ENCODE measurements at places on chromosomes 7 and 10.

- DNase-seq = no peak
Observed at GRCh38 chr7:146956853-146957252, 840.3 kb downstream of the CNTNAP2 start.

DNA sequence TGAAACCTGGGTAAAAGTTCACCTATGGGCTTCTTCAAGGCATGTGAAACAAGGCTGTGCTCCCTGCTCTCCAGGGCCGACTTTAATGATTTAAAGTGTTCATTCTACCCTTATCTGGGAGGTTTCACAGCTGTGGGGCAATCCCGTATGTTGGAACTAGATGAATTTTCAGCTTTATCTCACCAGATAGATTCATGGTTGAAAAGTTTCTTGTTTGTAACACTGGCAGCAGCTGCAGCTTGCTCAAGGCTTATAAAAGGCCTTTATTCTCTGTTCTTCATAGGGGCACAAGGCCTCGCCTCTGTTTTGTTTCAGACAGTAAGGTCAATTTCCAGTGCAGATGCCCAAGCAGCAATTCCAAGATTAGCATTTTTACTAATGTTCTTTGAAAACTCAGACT, 70.4 kb upstream of the DNAJB12 start:
- no peak for DNase-seq

DNA sequence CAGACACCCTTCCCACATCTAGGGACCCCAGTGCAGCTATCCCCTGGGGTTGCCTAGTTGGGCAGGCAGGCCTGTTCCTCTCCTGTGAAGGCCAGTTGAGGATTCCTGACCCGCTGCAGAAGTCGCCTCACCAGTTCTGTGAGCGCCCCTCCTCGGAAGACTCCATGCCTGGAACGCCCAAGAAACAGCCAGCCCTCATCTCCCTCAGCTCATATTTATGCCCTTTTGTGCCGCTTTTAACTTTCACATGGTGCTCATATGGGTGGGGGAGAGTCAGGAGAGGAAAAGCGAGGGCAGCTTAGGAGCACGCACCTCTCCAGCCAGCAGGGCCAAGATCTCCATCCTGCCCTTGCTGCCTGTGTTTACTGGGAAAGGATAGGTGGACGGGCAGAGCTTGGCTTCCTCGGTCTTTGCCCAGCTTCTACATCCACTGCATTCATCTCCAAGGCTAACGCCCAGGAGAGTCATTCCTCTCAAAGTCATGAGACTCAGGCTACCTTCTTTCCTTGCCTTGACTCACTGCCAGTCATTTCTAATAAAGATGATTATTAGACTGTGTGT, 286.6 kb downstream of the USP6NL start:
- no peak for DNase-seq

DNA sequence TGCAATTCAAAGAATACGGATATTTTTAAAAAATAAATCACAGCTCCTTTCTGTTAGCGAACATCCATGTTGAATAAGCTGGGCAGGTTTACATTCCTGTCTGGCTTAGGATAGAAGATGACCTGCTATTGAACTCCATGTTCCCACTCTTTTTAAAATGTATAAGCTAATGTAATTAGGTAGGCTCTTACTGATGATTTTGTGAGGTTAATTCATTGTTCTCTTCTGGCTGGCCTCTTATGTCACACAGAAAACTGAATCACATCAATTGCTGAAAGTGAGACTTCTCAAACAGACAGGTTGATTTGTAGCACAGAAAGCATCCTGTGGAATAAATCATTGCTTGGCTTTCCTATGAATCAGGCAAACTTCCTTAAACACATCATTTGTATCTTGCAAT, 24.2 kb downstream of the HGF start:
- DNase-seq = no peak

GRCh38 chr7:39678930-39679709, 55.7 kb downstream of the RALA start:
- DNase-seq = no peak

- DNase-seq = no peak
Observed at GRCh38 chr7:155993420-155994278, 181.4 kb upstream of the SHH start.

DNA sequence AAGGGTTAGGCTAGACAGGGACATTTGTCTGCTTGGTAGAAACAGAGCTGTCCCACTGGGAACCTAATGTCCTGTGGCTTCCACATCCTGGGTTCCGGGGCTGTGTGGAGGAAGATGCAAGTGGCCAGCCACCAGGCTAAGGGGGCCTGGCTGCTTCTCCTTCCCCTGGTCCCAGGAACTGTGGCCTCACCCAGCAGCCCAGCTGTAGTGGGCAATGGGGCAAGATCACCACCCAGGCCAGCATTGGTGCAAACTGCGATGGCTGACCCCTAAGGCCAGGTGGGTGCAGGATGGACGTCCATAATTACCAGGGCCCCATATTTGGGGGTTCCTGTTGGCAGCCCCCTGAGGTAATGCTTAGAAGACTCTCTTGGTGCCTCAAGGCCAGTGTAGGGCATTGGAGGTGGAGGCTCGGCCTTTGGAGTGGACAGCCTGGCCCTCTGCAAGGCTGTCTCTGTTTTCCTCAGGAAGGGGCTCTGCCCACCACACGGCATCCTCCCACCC, 226.7 kb downstream of the TCF7L2 start:
- no peak for DNase-seq

- no peak for DNase-seq
Observed at GRCh38 chr7:100475549-100475948, 3.5 kb downstream of the TSC22D4 start.

GRCh38 chr7:9091282-9091681, 657.9 kb downstream of the NXPH1 start:
- no peak for DNase-seq

DNA sequence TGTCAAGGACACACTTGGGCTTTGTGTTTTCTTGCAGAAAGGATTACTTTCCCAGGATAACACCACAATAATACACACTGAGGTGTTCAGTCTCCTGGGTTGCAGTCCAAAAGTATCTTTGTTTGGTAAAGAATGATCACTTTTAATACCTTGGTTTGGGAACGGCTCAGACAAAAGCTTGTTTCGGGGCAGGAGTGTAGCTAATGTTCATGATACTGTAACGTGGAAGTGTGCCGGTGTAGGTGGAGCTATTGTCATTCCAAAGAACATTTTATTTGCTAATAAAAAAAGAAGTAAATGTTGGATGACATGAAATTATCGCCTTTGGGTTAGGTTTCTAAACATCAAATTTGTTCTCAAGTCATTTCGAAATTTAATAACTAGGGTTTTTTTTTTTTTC, 1.2 kb downstream of the EIF4H start:
- DNase-seq = no peak

- DNase-seq = no peak
Observed at GRCh38 chr7:23607130-23607529, 9.9 kb downstream of the CCDC126 start.

DNA sequence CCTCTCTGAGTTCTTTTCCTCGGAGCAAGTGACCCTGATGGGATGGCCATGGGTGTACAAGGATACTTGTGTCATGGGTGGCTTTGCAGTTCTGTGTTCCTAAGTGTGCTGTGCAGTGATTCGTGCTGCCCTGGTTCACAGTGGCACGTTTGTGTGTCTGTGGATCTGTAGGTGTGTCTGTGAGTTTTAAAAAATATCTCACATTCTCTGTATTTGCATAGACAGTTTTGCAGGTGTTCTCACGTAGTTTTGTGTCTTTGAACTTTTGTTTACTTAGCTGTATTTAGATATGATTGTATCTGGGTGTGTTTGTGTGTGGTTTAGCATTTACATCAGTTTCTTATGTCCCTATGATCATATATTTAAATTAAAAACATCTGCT, 3.7 kb downstream of the ZNF775 start:
- no peak for DNase-seq

DNA sequence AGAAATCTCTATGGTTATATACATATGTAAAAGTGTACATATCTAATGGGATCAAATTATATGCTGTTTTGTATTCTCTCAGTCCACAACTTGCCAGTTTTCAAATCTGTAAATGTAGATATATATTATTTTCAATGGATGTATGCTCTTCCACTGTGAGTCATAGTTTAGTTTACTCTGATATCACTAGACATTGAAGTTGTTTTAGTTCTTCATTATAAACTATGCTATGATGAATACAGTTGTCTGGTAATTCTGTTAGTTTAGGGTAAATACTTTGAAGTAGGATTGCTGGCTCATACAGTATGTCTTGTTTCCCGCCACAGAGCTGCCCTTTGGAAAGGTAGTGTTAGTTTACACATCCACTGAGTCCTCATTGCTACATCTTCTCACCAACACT, 25.2 kb downstream of the SDK1 start:
- no peak for DNase-seq

- no peak for DNase-seq
Observed at GRCh38 chr10:87635498-87636312, 24.0 kb upstream of the PAPSS2 start.

DNA sequence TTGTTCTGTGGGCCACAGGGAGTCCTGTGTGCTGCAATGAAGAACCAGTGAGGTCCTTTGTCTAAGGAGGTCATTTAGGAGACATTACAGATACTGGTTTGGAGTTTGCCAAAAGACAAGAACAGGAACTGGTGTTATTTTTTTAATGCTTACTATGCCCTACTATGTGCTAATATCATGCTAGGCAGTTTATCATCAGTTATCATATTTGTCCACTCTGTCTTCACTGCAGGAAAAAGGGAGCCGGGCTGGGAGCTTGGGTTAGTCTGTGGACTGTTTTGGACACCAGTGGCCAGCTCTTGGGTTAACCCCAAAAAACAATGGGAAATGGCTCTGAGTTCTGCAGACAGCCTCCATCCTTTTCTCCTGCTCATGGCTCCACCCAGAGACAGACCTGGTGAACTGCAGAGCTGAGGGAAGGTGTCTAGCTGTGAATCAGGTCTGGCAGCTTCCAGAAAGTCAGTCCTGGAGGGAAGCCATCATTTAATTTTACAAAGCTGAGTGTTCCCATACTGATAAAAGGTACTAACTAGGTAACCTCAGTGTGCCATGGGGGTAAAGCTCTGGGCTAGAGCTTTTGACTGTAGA, 101.2 kb upstream of the ZNF746 start:
- no peak for DNase-seq

- no peak for DNase-seq
Observed at GRCh38 chr7:29287366-29287765, 92.8 kb downstream of the CHN2 start.

- peak; percentile 51 for DNase-seq
Observed at GRCh38 chr7:129169171-129169671, 19.2 kb upstream of the SMO start.

GRCh38 chr7:47428768-47429472, 153.0 kb downstream of the TNS3 start:
- no peak for DNase-seq

GRCh38 chr10:119233123-119233820, 25.9 kb downstream of the GRK5 start:
- DNase-seq = no peak

- no peak for DNase-seq
Observed at GRCh38 chr7:33764752-33765451, 140.4 kb upstream of the BMPER start.

- no peak for DNase-seq
Observed at GRCh38 chr7:100673942-100674410, 436 bp downstream of the GNB2 start.

Measured in NCI-H1436 (cell line).